ENCODE measurements at places on chromosomes 3 and 15. TPM values are rescaled to one million over a fixed set of nuclear protein-coding genes. Genes with fewer than 3 reads are reported as not detected.

The CCPG1 gene
- polyA plus RNA-seq: 212 TPM

The HAUS2 gene
- 36.6 TPM for polyA plus RNA-seq

The CADPS gene
- polyA plus RNA-seq: 72.5 TPM

The TRPM1 gene
- polyA plus RNA-seq: 0.39 TPM

The TF gene
- 10.3 TPM for polyA plus RNA-seq

The SLC25A26 gene
- 15.9 TPM for polyA plus RNA-seq

The SCN11A gene
- 0.66 TPM for polyA plus RNA-seq

The TRAIP gene
- polyA plus RNA-seq: 4.3 TPM

The TRIM42 gene
- polyA plus RNA-seq: not detected

The UBAP1L gene
- 2.7 TPM for polyA plus RNA-seq

The LSAMP gene
- polyA plus RNA-seq: 12.8 TPM

The CCDC33 gene
- polyA plus RNA-seq: not detected

The GPR87 gene
- polyA plus RNA-seq: not detected

The KBTBD12 gene
- polyA plus RNA-seq: 1.5 TPM

The SERINC4 gene
- not detected for polyA plus RNA-seq

The SAMMSON gene
- polyA plus RNA-seq: not detected

The EPHA3 gene
- polyA plus RNA-seq: 3.9 TPM

The DCP1A gene
- 7.7 TPM for polyA plus RNA-seq

The GOLGA8G gene
- polyA plus RNA-seq: not detected

The ROPN1 gene
- polyA plus RNA-seq: 2.9 TPM

The CNTN4 gene
- 49.9 TPM for polyA plus RNA-seq

The COL6A6 gene
- 0.27 TPM for polyA plus RNA-seq

The RAB8B gene
- polyA plus RNA-seq: 25.0 TPM

The ITIH1 gene
- not detected for polyA plus RNA-seq

The ALCAM gene
- polyA plus RNA-seq: 11.9 TPM

The DPPA2 gene
- polyA plus RNA-seq: not detected

Data from Purkinje cell (primary cell).